Stimulated activated CD8-positive, alpha-beta memory T cell treated with anti-CD3 and anti-CD28 coated beads, Interleukin-4, amount 100 ng/mL, for 4 hours (primary cell): ENCODE measurements at places on chromosomes 1 and 21.

DNA sequence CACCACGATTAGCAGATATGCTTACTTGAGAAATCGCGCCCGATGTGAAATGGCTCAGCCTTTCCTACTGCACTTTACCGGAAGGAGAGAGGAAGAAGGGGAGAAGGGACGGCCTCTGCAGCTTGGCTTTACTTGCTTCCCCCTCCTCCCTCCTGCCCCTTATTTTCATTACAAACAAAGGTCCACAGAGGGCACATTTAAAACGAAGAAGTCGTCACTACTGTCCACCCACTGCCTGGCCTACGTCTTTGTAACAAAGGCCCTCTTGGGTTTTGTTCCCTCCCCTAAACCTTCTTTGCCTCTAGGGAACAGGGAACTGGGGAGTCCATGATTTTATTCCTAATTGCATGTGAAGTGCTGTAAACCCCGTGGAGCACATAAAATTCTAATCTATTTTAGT is 308.5 kb downstream of the LMX1A start:
- DNase-seq = no peak

- DNase-seq = no peak
Measured at GRCh38 chr1:180934563-180934962, 21.9 kb downstream of the KIAA1614 start.

DNA sequence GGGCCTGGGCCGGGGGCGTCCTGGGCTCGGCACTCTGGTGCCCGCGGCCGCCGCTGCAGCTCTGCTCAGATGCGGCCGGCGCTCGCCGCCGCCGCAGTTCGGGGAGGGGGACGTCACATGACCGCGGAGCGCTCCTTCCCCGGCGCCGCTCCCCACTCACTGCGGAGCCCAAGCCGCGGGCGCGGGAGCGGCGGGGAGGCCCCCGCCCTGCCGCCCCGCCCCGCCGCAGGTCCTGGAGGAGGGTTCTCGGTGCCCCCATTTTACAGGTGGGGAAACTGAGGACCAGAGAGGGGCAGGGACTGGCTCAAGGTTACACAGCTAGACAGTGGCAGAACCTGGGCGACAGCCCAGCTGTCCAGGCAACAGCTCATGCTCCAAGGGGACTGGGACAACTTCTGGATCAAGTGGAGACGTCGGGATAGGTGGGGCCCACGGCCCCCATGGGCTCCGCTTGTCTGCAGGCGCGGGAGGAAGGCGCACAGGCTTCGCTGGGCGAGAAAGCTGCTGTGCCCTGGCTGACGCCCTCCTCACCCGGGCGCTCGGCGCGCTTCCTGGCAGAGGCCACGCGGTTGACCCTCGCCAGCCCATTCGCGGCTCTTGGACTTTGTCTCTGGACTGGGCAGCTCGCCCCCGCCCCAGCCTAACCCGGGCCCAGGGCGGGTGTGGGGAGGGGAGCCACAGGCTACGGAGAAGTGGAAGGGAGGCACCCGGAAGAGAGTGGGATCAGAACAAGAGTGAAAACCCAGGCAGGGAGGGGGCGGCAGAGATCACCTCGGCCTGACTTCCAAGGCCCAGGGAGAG is at the start of gene RAP1GAP:
TSS of gene RAP1GAP (minus strand) at position 100 of the 801 bp plus-strand sequence. CDS start 49,325 bp downstream, outside the sequence.
- DNase-seq = no peak

GRCh38 chr1:11964656-11965055 is 15.6 kb upstream of the MFN2 start:
- no peak for DNase-seq

DNA sequence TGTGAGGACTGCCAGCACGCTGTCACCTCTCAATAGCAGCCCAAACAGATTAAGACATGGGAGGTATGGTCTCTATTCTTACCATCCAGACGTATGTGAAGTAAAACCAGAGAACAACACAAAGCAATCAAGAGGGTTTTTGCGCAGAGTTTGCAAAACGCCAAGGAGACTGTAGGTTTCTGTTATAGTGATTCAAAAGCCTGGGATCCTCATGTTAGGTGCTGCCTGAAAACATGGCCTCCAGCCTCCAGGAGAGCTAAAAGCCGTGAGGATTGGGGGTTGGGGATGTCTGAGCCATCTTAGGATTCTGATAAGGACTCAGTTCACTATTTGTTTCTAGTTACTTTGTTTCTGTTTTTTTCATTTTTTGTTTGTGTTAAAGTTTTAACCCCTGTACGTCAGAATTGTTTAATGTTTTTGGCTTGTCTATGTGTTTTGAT is 4.2 kb upstream of the CCT8 start:
- no peak for DNase-seq

DNA sequence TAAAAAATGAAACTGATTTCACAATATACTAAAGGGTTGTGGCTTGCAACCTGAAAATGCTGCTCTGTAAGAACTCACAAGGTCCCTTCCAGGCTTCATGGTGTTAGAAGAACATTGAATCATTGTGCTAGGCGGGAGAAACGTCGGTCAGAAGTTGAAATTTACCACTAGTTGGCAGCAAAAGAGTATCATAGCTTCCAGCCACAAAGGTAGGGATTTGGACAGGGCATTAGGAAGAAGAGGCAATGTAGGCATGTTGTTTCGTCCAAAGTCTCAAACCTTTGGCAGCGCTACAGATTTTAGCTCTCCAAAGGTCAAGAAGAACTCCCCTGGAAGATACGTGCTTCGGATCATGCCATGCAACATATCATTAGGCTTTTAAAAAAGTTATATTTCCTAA is 62.5 kb upstream of the ZP4 start:
- DNase-seq = no peak

GRCh38 chr1:84345220-84345619 is 43.7 kb downstream of the SAMD13 start:
- no peak for DNase-seq

GRCh38 chr1:227886993-227887696 is 60.6 kb downstream of the WNT9A start:
- no peak for DNase-seq

- DNase-seq = no peak
Measured at GRCh38 chr1:85122169-85122568, 73.9 kb upstream of the MCOLN3 start.

GRCh38 chr1:53504901-53505300 is 45.7 kb downstream of the DMRTB1 start:
- no peak for DNase-seq

DNA sequence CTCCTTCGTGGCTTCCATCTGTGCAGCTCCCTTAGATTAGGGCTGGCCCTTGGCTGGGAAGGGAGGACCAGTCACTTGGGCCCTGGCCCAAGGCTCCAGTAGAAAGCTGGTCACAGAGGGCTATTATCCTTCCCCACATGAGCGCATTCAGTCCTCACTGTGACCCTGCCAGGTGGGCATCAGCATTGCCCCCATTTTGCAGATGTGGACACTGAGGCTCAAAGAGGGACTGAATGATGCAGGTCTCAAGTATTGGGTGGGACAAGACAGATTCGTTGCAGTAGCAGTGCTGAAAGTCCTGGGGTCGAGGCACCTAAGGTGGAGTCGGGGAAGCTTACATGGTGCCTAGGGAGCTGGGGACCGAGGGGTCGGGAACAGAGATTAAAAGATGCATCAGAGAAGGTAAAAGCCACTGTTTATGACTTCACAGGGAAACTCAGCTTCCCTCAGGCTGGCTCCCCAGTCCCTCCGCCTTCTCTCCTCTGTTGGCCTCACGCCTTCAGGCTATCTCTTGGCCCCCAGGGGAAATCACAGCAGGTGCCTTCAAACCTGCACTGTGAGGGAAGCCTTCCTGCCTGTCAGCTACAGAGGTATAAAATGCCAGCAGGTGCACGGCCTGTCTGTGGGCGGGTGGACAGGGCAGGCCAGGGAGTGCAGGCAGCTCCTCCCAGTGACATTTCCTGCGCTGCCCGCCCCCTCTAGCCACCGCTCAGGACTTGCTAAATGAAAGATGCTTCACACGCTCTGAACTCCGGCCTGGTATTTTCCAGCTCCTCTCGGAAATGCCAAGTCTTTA is 178.4 kb downstream of the GRIK3 start:
- DNase-seq = no peak

DNA sequence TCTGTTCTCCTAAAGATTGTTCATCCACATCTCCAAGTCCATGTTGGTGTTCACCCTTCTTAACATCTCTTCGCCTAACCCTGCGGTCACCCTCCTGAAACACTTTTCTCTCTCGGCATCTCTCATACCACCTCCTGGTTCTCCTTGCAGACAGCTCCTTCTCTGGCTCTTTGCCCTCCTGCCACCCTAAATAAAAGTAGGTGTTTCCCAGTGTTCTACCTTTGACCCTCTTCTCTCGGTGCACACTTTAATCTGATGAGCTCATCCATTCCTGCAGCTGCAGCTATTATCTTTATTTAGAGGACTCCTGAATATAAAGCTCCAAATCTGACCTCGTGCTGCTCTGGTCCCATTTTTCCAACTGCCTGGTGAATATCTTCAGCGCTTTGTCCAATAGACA is 126.9 kb downstream of the TMEM53 start:
- DNase-seq = no peak

DNA sequence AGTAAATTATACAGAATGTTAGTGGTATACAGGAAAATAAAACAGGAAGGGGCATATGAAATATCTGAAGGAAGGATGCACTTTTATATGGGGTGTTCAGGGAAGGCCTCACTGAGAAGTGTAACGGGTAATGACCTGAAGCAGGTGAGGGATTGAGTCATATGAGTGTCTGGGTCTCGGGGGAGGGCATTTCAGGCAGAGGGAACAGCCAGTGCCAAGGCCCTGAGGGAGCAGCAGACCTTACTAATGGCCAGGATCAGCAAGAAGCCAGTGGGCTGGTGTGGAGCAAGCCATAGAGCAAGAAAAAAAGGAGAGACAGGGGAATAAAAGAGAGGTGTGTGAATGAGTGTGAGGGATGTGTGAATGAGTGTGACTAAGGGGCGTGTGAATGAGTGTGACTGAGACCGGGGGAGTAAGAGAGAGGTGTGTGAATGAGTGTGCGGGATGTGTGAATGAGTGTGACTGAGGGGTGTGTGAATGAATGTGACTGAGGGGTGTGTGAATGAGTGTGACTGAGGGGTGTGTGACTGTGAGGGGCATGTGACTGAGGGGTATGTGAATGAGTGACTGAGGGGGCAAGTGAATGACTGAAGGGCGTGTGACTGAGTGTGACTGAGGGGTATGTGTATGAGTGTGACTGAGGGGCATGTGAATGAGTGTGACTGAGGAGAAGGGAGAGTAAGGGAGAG is 107.2 kb downstream of the GLIS1 start:
- no peak for DNase-seq

DNA sequence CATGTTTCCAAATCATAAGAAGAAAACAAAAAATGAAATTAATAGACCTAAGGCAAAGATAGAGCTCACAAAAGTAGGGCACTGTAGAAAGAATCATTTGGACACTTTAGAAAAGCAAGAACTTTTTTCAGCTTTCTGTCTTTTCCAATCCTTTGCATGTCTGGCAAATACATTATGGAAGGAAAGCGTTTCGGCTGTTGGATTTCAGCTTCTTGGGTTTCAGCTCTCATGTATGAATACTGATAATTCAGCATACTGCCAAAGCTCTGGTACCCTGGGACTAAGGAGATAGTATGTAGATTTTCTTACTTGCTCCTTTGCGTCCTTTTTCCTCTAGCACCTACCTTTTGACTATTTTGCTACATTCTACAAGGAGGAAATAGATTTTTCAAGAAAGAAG is 375.9 kb downstream of the BRINP3 start:
- DNase-seq = no peak
